Testis (tissue), 5 donors: ENCODE measurements at places on chromosomes 11 and 22. TPM values are rescaled to one million over a fixed set of nuclear protein-coding genes. Genes with fewer than 3 reads are reported as not detected.

GRCh38 chr11:73156114-73156513, 14.0 kb upstream of the FCHSD2 start:
- peaks cover 15% of the 10 kb centered on the region for H3K4me1 ChIP-seq
- no peaks in the 10 kb centered on the region for H3K27me3 ChIP-seq

DNA sequence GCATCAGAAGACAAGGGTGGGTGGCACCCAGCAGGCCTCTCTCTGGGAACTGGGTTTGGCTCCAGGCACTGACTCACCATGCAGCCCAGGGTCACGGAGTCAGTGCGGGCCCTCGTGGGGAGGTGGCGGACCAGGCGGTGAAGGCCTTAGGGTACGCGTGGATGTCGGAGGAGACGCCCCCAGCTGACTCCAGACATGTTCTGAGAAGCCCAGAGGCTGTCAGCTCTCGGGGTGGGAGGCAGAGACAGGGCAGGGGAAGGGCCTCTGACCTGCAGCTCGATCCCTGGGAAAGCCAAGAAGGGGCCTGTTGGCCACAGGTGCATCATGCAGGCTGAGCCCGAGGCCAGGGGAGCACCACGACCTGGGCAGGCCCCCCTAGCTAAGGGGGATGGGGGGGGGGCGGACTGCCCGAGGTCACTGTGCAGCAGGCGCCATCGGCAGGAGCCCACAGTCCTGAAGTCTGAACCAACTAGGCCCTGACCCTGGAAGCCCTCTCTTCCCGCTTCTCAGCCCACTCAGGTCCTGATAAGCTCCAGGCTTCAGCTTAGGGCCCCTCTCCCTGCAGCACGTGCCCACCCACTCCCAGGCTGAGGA, 18.0 kb downstream of the MOB2 start:
- no peak overlapping the region for H3K27ac ChIP-seq
- no peak for DNase-seq
- H3K4me3 ChIP-seq, result no peak overlapping the region
- H3K27me3 ChIP-seq, result no peaks in the 10 kb centered on the region
- H3K4me1 ChIP-seq, result peaks cover 13% of the 10 kb centered on the region
- no peaks in the 10 kb centered on the region for H3K36me3 ChIP-seq

GRCh38 chr11:114594703-114595102, 883 bp downstream of the NXPE4 start:
- no peaks in the 10 kb centered on the region for H3K27me3 ChIP-seq
- no peak overlapping the region for H3K27ac ChIP-seq
- H3K4me3 ChIP-seq, result no peak overlapping the region
- no peak for DNase-seq
- H3K4me1 ChIP-seq, result no peaks in the 10 kb centered on the region

GRCh38 chr11:127789927-127790326, 789.4 kb upstream of the KIRREL3 start:
- H3K36me3 ChIP-seq, result no peaks in the 10 kb centered on the region
- no peaks in the 10 kb centered on the region for H3K27me3 ChIP-seq
- no peak for DNase-seq
- no peak overlapping the region for H3K4me3 ChIP-seq

DNA sequence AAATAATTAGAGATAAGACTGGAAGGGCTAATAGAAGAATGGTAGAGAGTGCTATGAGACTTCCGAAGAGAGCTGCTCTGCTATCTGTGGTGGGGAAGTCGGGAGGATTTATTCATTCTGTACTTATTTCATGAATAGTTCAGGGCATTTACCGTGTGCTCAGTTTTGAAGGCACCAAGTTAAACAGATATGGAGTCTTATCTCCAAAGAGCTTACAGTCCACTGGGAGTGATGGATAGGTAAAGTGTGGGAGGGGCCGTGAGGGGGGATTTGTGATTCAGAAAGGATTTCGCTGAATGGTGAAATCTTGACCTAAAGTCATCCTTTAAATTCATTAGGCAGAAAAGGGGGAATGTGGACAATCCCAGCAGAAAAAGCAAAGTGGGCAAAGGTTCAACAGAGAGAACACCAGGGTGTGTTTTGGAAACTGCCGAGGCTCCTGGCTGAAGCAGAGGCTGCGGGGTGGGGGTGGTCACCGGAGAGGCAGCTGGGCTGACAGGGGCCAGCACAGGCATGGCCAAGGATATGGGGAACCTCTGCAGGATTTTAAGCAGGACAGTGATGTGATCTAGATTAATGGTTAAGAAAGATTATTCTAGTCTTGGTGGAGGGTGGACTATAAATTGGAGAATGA, 91.2 kb downstream of the UBASH3B start:
- H3K36me3 ChIP-seq, result no peaks in the 10 kb centered on the region
- DNase-seq, result no peak
- H3K4me3 ChIP-seq, result no peak overlapping the region
- H3K4me1 ChIP-seq, result peaks cover 33% of the 10 kb centered on the region

- DNase-seq, result no peak
- H3K27ac ChIP-seq, result no peak overlapping the region
- no peak overlapping the region for H3K4me3 ChIP-seq
- H3K36me3 ChIP-seq, result no peaks in the 10 kb centered on the region
Observed at GRCh38 chr11:14702760-14703159, 59.2 kb downstream of the PDE3B start.

DNA sequence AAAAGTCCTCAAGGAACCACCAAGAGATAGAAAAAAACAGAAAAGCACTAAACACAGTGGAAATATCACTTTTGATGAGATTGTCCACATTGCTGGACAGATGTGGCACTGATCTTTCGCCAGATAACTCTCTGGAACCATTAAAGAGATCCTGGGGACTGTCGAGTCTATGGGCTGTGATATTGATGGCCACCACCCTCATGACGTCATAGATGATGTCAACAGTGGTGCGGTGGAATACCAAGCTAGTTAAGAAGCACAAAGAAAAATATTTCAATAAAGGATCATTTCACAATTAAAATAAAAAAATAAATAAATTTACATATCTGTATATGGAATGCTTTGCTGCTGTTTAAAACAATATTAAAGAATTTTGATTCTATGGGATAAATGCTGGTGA, 45.5 kb downstream of the ARL14EP start:
- no peak overlapping the region for H3K27ac ChIP-seq
- H3K27me3 ChIP-seq, result no peaks in the 10 kb centered on the region
- H3K4me3 ChIP-seq, result no peak overlapping the region
- no peak for DNase-seq

GRCh38 chr22:29022101-29022817, 39.4 kb downstream of the C22orf31 start:
- no peaks in the 10 kb centered on the region for H3K4me1 ChIP-seq
- DNase-seq, result no peak
- no peak overlapping the region for H3K4me3 ChIP-seq
- no peaks in the 10 kb centered on the region for H3K36me3 ChIP-seq

- no peak for DNase-seq
- H3K27me3 ChIP-seq, result no peaks in the 10 kb centered on the region
- H3K27ac ChIP-seq, result no peak overlapping the region
- no peaks in the 10 kb centered on the region for H3K36me3 ChIP-seq
- H3K4me1 ChIP-seq, result no peaks in the 10 kb centered on the region
Observed at GRCh38 chr22:47400701-47401591, 638.5 kb downstream of the TBC1D22A start.

- H3K4me1 ChIP-seq, result peaks cover 4% of the 10 kb centered on the region
- H3K4me3 ChIP-seq, result no peak overlapping the region
Observed at GRCh38 chr11:27293515-27294417, 69.2 kb downstream of the CCDC34 start.

DNA sequence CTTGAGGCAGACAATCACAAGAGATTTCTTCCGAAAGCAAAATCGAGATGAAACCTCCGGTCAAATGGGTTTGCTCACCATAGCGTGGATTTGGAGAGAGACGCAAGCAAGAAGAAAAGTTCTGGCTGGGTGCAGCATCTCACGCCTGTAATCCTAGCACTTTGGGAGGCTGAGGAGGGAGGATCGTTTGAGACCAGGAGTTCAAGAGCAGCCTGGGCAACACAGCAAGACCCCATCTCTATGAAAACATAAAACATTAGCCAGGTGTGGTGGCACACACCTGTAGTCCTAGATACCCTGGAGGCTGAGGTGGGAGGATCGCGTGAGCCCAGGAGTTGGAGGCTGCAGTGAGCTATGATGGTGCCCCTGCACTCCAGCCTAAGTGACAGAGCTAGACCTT, 24.4 kb downstream of the MN1 start:
- DNase-seq, result no peak
- H3K4me1 ChIP-seq, result peaks cover 14% of the 10 kb centered on the region
- no peaks in the 10 kb centered on the region for H3K36me3 ChIP-seq
- no peak overlapping the region for H3K4me3 ChIP-seq

DNA sequence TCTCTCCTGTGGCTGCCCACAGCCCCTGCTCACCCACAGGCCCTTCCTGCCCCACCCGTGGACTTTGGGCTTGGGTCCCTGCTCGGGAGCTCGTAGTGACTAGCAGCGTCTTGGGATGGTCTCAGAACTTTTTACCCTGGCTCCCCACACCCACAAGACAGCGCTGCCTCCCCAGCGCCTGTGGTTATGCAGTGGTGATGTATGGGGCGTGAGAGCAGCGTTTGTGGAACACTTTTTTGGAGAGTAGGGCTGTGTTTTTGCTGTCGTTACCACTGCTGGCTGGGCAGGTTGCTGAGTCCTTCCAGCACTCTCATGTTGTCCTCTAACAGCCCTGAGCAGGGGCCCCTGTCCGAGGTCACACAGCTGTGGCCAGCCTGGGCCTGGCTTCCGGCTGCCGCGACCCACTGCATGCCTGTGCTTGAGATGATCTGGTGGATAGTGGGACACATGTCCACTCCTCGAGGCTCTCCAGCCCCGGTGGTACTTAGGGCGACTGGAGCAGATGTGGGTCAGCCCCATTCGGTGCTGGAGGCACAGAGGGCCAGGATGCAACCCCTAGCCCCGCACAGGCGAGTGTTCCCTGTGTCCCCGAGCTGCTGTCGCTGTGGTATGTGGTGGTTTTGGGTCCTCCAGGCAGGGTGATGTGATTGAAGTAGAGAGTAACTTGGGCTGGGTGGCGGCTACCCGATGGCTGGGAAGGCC, 7.1 kb upstream of the GRAMD4 start:
- no peaks in the 10 kb centered on the region for H3K36me3 ChIP-seq
- no peak overlapping the region for H3K27ac ChIP-seq
- no peak for DNase-seq
- H3K4me3 ChIP-seq, result no peak overlapping the region
- H3K27me3 ChIP-seq, result no peaks in the 10 kb centered on the region

- H3K4me1 ChIP-seq, result peaks cover 27% of the 10 kb centered on the region
- no peaks in the 10 kb centered on the region for H3K36me3 ChIP-seq
- H3K27me3 ChIP-seq, result no peaks in the 10 kb centered on the region
- peak; percentile 36 for DNase-seq
- peak overlapping the region; percentile 91 for H3K27ac ChIP-seq
Observed at GRCh38 chr11:110431051-110431672, 1.4 kb downstream of the FDX1 start.

DNA sequence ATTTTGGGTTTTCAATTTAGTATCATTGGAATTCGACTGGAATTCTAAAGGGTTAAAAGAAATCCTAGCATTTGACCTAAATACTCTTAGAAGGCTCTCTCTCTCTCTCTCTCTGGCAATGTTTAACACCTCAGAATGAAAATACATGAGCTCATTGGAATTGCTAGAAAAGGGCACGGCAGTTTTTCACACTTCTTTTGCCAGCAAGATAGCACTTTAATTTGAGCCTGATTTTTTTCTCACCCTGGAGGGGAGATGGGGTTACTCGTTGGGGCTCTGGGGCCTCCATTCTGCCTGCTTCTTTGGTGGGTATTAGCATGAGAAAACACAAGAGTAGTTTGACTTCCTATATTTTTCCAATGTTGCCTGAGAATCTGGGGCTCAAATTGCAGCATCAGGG, 22.8 kb upstream of the CLMP start:
- no peaks in the 10 kb centered on the region for H3K27me3 ChIP-seq
- H3K36me3 ChIP-seq, result no peaks in the 10 kb centered on the region
- H3K4me3 ChIP-seq, result no peak overlapping the region

BACE1 gene
- total RNA-seq, result 32.5 TPM

FGF3 gene
- total RNA-seq, result not detected

UBQLN3 gene
- 105 TPM for total RNA-seq
